ENCODE measurements at places on chromosomes 12 and 14.

GRCh38 chr12:63792338-63792737, 12.6 kb downstream of the RXYLT1 start:
- no peak for DNase-seq

DNA sequence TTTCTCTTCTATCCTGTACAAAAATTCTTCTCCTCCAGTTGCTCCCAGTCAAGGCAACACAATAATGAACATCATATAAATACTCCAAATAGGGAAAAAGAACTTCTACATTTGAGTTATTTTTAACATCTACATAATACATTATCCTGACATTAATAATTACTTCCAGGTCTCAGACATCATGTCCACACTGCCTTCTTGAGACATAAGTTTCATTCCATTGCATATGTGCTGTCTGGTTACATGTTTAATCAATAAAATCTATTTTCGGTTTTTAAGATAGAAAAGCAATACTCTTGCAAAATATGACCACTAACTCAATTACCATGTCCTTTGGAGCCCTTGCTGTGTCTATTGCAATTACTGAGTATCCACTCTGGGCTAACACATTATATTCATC, 881.9 kb downstream of the GALC start:
- no peak for DNase-seq

- DNase-seq: peak; percentile 29
These were observed at the start of gene VDR for GRCh38 chr12:47904713-47905709. TSS of gene VDR (minus strand) at chr12:47904994. CDS start at chr12:47879113, 25,881 bp downstream.

DNA sequence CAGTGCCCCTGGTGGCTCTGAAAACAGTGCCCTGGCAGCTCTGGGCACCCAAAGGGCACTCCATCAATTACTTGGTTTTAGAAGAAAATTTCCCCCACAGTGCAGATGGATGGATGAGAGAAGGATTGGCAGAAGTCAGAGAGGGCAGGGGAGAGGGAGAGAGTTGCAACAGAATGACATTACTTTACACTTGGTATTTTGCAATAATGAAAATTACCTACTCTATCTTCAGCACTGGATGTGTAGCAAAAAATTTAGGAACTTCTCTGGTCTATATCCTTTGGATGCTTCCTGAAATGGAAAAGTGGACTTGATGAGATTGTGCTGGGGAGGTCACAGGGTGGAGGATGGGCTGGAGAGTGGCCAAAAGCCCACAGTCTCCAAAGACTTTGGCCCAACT, 193.2 kb downstream of the CHST11 start:
- no peak for DNase-seq

GRCh38 chr12:60112763-60113162, 516.9 kb downstream of the SLC16A7 start:
- DNase-seq: no peak

DNA sequence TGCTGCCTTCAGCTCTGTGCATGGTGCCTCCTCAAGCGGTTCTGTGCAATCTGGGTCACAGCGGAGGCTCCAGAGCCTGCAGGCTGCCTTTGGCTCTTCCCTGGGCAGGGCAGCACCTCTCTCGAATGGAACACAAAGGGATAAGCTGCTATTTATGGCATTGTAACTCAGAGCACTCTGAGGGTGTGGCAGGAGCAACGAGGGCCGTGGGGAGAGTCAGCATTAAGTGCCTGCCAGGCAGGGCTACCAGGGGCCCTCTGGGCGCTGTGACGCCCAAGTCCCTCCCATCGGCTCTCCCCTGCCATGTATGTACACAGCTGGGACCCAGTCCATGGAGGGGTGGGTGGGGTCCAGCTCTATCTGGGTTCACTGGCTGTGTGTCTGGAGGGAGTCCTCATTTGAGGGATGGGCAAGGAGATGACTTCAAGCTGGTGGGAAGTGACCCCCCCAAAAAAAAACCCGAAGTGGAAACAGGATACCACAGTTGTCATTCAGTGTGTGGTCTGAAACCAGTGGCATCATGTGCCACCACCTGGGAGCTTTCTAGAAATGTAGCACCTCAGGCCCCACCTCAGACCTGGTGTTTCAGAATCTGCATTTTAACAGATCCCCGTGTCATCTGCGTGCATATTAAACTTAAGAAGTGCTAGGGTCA, 44.0 kb upstream of the OAS1 start:
- no peak for DNase-seq

- no peak for DNase-seq
These were observed 239.0 kb downstream of the FBXL14 start for GRCh38 chr12:1355396-1355795.

DNA sequence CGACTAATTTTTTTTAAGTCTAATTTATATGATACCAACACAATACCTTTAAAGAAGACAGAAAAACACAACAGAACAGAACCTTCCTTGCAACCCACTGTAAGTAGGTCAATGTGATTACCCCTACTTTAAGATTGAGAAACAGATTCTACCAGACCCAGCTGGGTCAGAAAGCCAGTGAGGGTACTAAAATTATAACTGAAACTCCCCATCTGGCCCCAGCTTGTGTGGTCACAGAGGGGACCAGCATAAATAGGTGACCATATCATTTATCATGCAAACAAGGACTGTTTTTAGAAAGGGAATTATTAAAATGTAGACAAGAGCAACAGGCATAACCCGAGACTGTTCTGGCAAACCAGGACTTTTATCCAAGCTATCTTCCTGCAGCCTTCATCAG, 30.1 kb upstream of the FRMD6 start:
- DNase-seq: no peak

- DNase-seq: no peak
These were observed 91.9 kb upstream of the RESF1 start for GRCh38 chr12:31867292-31867691.

GRCh38 chr14:22994762-22995275, 12.5 kb upstream of the AJUBA start:
- no peak for DNase-seq

DNA sequence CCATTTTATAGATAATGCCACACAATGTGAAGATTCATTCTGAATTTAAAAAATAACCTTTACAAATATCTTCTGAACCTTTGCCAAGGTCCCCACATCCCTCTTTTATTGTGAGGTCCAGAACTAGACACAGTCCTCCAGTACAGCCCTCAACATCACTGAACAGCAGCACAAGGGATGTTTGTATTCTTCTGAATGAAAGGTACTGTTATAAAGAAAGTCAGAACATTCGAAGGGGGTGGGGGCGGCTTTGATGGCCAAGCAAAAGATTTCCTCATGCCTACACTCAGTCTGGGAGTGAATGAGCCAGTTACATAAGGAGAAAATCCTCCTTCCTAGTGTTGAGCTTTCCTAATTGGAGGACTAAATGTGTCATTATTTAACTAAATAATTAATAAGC, 77.3 kb downstream of the PPM1A start:
- no peak for DNase-seq

DNA sequence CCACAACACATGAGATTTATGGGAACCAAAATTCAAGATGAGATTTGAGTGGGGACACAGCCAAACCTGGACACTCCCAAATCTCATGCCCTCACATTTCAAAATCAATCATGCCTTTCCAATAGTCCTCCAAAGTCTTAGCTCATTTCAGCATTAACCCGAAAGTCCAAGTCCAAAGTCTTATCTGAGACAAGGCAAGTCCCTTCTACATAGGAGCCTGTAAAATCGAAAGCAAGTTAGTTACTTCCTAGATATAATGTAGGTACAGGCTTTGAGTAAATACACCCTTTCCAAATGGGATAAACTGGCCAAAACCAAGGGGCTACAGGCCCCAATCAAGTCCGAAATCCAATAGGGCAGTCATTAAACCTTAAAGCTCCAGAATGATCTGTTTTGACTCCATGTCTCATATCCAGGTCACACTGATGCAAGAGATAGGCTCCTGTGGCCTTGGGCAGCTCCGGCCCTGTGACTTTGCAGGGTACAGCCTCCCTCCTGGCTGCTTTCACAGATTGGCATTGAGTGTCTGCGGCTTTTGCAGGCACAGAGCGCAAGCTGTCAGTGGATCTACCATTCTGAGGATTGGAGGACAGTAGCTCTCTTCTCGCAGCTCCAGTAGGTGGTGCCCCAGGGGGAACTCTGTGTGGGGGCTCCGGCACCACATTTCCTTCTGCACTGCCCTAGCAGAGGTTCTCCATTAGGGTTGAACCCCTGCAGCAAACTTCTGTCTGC, 60.1 kb downstream of the LRIG3 start:
- DNase-seq: no peak

GRCh38 chr12:4154672-4155225, 118.8 kb upstream of the CCND2 start:
- DNase-seq: no peak

- no peak for DNase-seq
These were observed 6.3 kb downstream of the FRS2 start for GRCh38 chr12:69476276-69477017.

DNA sequence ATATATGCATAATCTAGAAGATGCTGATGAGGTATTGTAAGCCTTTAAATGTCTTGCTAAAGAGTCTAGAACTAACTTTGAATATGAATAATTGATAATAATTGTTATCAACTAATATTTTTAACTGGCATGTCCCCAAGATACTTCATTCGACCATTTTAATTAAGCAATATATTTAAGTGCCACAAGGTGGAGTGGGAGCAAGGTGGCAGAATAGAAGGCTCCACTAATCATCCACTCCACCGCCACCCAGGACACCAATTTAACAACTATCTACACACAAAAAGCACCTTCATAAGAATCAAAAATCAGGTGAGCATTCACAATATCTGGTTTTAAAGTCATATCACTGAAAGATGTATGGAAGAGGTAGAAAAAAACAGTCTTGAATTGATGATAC, 409.6 kb downstream of the SEC23A start:
- DNase-seq: no peak

- no peak for DNase-seq
These were observed 888 bp upstream of the PPP1R12A start for GRCh38 chr12:79935624-79936345.

GRCh38 chr12:55965240-55965639, 602 bp downstream of the PMEL start:
- no peak for DNase-seq

DNA sequence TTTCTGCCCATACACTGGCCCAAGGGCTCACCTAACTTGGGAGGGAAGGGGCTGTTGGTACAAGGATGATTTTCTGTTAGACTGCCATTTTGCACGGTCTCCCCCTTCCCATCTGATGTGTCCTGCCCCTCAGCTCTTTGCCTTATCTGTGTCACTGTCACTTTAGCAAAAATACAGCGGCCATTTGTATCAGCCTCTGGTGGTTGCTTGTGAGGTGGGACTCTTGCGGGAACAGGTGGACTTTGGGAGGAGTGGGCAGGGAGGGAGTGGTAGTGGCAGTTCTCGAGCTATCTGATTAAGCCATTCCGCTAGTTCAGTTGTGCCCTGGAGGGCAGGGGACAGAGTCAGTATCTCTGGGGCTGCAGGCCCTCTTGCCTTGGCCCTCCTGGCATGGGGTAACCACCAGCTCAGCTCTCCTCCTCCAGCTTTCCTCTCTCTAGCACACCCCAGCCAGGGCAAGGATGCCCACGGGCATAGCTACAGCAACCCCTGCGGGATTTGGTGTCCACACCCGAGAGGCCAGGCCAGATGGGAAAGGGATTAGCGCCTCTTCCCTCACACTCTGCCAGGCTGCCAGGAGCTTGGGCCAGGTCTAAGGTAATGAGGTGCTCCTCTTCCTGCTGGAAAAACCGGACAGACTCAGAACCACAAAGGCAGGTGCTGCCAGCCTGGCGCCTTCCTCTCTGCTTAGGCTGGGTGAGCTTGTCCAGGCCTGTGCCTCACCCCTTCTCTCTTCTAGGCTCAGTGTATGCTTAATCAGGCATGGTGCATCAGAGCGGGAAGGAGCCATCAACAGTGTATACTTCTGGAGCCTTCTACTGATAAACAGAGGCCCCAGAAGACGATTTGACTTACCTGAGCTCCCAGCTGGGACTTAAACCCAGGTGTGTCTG, 8.7 kb downstream of the SLC48A1 start:
- no peak for DNase-seq

- no peak for DNase-seq
These were observed 216.7 kb downstream of the FOXG1 start for GRCh38 chr14:28983279-28983678.

GRCh38 chr12:49703647-49704137, 3.5 kb downstream of the FMNL3 start:
- DNase-seq: peak; percentile 26

DNA sequence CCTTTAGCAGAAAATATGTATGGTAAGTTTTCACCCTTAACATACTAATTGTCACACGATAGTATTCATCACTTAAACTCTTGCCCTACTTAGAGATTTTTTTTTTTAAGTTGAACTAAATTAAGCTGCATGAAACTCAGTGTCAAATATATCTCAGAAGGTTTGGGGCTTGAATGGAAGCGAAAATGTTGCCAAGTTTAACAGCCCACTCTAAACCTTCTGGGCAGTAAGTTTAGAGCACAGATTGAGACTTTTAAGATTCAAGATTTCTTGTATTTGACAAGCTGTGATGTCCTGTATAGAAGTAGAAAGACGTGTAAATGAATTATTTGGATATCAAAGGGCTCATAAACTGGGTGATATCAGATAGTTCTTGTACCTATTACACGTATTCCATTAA, 287.3 kb upstream of the FLRT2 start:
- DNase-seq: no peak

GRCh38 chr14:54691525-54692283, 124.8 kb downstream of the SAMD4A start:
- no peak for DNase-seq

DNA sequence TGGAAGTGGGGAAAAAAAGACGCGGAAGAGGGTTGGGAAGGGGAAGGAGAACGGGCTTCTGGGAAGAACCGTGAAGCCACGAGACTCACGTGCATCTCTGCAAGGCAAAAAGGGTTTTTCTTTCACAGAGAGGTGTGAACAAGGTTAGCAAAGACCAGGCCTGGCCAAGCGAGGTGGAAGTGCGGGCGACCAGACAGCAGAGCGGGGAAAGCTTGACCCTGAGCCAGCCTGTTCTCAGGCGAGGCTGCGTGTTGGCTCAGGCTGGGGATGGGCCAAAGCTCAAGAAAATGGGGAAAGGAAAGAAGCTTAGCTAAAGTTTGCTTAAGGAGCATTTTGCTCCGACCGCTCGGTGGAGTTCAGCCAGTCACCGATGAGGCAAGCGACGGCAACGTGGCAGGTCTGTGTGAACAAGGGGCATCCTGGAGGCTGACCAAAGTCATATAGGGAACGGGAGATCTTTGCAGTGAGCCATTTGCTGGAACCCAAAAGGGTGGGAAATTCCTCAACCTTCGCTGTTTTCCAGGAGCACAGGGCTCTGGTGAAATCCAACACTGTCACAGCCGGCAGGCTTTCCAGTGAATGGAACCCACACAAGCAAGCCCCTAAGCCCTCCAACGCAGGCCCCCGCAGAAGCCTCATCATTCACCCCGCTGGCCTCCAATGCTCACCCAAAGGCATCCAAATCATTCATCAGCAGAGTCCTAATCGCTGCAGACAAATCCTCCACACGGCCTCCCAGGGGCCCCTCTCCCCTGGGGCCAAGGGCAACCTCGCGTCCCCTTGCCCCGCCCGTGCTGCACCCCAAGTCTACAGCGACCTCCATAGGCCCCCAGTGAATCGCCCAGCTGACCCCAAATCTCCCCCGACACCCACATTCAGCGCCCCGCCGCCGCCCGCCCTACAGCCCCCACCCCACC, 754 bp downstream of the ZNF605 start:
- DNase-seq: no peak

DNA sequence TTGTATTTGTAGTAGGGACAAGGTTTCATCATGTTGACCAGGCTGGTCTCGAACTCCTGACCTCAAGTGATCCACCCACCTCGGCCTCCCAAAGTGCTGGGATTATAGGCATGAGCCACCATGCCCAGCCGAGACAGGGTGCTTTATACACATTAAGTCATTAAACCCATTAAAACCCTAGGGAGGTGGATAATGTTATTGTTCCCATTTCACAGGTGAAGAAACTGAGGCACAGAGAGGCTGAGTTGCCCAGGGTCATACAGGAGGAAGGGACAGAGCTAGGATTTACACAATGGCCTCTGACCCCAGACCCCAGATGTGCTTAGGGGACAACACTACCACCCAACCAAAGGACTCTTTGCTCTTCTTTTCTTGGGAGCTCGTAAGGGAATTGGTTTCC, 51.0 kb upstream of the RIN3 start:
- no peak for DNase-seq

Measured in stimulated activated CD8-positive, alpha-beta memory T cell treated with anti-CD3 and anti-CD28 coated beads, Interleukin-4, amount 100 ng/mL, for 4 hours (primary cell).